ENCODE measurements at places on chromosomes 2 and 18.

DNA sequence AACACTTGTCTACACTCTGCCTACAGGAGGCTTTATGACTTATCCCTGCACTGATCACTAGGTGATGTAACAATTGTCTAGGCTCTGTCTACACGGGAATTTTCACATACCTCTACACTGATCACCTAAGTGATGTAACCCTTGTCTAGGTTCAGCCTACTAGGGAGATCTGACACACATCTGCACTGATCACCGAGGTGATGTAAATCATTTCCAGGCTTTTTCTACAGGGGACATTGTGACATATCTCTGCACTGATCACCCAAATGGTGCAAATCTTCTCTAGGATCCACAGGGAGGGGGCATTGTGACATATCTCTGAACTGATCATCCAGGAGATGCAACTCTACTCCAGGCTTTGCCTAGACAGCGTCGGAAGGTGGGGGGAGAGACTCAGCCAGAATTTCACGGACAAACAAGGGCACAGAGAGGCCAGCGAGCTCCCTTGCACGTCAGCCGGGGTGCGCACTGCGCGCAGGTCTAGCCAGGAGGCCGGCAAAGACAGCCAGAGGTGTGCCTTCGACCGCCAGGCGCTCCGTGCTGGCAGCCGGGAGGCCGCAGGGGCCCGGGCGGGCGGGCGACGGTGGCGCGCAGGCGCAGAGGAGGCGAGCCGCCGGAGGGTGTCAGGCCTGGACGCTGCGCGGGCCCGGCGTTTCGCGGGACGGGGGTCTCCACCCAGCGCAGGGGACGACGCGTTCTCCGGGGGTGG, 46.9 kb upstream of the USP14 start:
- peak overlapping the region; percentile 43 for H3K4me3 ChIP-seq
- H3K27ac ChIP-seq: no peak overlapping the region
- peaks cover 4% of the 10 kb centered on the region for H3K4me1 ChIP-seq
- no peaks in the 10 kb centered on the region for H3K36me3 ChIP-seq

DNA sequence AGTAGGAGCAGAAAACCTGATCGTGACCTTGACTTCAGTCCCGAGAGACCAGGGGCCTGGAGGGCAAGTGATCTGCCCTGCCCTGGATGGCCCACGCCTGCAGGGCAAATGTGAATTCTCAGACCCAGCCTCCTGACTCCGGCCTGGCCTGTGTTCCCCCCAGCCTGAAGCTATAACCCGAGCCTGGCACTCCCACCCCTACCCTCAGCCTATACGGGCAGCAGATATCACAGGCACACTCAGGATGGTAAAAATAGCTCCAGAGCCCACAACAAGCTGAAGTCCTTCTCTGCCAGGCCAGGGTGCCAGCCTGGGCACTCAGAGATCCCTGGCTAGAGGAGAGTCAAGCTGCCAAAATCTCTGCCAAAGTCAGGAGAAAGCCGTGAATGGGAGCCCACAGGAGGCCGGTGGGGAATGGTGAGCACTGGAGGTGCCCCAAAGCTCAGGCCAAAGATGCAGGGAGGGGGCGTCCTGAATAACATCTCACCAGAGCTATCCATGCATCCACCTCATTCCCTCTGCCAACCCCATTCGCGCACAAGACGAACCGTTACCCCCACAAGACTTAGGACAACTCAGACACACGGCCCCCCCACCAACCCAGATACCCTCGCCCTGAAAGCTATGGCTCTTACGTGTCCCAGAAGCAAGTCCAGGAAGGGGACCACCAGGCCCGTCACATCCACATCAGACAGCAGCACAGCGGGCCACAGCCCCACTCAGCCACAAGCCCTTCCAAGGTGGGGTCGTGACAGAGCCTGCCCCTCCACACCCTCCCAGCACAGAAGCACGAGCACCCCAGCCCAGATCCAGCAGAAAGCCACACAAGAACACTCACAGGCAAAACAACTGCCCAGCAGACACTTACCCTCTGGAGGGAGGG, 144.9 kb downstream of the TNS1 start:
- H3K4me1 ChIP-seq: peaks cover 88% of the 10 kb centered on the region
- H3K4me3 ChIP-seq: peak overlapping the region; percentile 48
- peak; percentile 76 for DNase-seq
- H3K27ac ChIP-seq: peak overlapping the region; percentile 82

DNA sequence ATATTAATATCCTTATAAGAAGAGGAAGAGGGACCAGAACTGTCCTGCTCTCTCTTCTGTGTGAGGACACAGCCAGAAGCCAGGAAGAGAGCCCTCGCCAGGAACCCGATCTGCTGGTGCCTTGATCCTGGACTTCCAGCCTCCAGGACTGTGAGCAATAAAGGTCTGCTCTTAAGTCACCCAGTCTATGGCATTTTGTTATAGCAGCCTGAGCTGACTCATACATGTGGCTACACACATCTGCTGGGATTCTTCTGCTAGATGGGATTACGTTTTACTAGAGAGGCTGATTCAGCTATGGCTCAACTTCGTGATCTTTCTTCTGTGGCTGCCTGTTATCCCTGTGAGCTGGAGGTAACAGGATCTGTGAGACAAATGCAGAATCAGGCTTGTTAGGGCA, 29.6 kb downstream of the ARL4C start:
- no peaks in the 10 kb centered on the region for H3K4me1 ChIP-seq
- H3K36me3 ChIP-seq: no peaks in the 10 kb centered on the region
- no peak for DNase-seq

DNA sequence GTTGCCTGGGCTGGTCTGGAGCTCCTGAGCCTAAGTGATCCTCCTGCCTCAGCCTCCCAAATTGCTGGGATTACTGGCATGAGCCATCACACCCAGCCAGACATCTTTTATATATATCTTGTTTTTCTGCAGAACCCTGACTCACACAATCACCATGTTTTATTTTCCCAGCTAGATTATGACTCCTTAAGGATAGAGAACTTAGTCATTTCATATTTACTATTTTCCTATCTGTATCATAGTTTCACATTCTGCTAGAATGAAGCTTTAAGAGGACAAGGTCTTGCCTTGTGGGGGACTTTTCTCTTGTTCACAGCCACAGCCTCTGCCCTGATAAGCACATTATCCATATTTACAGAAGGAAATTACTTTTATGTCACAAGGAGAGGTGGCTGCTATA, 73.9 kb downstream of the LBH start:
- no peak overlapping the region for H3K27ac ChIP-seq
- no peak overlapping the region for H3K4me3 ChIP-seq
- DNase-seq: no peak
- H3K4me1 ChIP-seq: peaks cover 13% of the 10 kb centered on the region
- H3K27me3 ChIP-seq: no peaks in the 10 kb centered on the region

DNA sequence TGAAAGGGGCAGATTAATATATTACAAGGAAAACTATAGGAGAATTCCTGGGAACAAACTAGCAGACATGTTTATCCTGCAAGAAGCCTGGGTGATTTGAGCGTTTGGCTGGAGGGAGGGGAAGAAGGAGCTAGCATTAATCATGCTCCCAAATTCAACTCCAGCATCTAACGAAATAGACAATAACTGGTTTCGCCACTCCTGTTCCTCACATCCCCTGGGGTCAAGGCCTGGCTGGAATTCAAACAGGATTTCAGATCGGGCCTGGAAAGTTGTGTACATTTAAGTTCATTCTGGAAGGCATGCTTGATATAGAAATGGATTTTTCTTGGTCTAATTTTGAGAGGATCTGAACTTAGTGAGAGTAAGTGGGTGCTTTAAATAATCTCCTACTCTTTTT, 126.1 kb upstream of the CTAGE1 start:
- H3K27ac ChIP-seq: no peak overlapping the region
- no peaks in the 10 kb centered on the region for H3K27me3 ChIP-seq
- no peak for DNase-seq

- DNase-seq: no peak
- peaks cover 21% of the 10 kb centered on the region for H3K4me1 ChIP-seq
- H3K4me3 ChIP-seq: no peak overlapping the region
- no peaks in the 10 kb centered on the region for H3K36me3 ChIP-seq
Observed at GRCh38 chr18:21167641-21168377, 56.2 kb upstream of the ROCK1 start.
